Fibroblast of upper back skin (primary cell): ENCODE measurements at places on chromosomes 2 and 18.
A peak's percentile ranks its signal among the peaks of the same experiment; 100 is the strongest.

- no peak for DNase-seq
These were observed 527.6 kb upstream of the ID2 start for GRCh38 chr2:8154270-8154669.

- DNase-seq, result no peak
These were observed 71.9 kb downstream of the SOX11 start for GRCh38 chr2:5764041-5764440.

GRCh38 chr2:1621041-1621440 lies 123.3 kb downstream of the PXDN start:
- DNase-seq, result no peak

DNA sequence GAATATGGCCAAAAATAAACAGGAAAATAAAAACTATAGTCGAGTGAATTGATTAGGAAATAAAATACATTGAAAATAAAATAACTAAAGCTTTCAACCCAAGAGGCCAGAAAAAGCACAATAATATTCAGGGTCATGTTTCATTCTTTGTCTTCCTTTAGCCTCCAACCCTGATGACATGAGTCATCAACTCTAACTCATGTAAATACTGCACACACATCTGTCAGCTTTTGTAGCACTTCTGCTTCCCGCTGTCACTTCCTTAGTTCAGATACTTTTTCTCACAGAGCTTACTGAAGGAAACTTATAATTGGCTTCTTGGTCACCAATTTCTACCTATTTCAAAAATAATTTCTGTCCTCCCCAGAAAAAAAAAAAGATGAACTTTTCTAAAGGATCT lies 112.8 kb downstream of the UPP2 start:
- no peak for DNase-seq

- no peak for DNase-seq
These were observed 218.0 kb downstream of the LDLRAD4 start for GRCh38 chr18:13436576-13436975.

- no peak for DNase-seq
These were observed 215.2 kb upstream of the CRIM1 start for GRCh38 chr2:36140391-36140790.

GRCh38 chr2:28413899-28414295 lies 21.2 kb downstream of the FOSL2 start:
- no peak for DNase-seq

DNA sequence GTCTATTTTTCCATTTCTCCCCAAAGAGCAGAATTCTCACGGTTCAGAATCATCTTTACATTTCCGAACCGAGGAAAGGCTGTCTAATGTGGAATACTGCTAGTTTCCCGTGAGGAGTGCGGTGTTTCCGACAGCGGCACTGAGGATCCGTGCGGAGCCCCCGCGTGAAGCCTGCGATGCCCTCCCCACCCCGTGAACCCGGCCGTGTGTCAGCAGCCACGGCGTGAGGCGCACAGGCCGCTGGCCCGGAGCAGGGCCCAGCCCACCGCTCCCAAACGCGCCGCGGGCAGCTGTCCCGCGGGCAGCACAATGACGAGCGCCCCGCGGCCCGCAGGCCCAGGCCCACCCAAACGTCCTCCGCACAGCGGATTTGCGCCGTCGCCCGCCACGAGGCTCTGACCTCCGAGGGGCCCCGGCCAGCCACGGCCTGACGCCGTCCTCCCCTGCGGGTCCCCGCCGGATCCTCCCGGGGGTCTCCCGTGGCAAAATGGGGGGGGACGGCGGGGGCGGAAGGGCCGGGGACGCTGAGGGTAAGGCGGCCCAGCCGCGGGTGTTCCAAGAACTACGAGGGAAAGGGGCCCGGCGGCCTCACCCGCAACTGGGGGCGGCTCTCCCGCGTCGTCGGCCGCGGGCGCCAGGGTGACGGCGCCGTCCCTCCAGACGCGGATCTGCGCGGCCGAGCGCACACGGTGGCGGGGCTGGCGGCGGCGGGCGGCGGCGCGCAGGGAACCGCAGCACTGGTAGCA lies 796 bp downstream of the SPIRE1 start:
- no peak for DNase-seq

GRCh38 chr18:77648411-77648810 lies 398.8 kb downstream of the GALR1 start:
- DNase-seq, result no peak

DNA sequence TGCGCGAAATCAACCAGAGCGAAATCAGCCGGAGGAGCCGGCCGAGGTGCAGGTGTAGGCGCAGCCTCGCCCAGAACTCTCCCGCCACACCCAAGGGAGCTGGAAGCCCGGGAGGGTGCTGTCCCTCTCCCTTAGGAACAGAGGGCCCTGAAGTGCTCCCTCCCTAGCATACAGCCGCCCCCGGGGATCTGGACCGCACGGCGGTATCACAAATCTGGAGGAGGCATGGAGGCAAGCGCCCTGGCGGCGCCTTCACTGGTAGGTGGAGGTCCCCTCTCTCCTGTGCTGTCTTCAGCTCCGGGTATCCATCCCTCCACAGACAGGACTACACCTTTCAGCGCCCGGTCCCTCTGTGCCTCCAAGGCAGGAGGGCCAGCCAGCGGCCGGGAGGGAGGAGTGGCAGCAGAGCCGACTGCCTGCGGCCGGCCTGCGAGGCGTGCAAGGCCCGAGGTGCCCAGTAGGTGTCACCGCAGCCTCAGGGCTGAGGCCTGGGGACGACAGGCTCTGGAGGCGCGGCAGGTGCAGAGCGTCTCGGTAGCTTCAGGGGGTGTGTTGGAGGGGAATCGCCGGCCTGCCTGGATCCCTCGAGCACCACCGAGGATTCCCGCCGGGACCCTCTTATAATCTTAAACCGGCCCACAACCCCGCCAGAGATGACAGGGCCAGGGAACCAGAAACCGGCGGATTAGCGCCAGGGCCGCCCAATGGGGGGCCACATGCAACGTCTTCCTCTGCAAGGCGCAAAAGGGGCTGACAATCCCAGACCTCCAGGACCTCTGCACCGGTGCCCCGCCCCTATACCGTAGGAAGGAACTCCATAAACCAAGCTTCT lies 2.8 kb downstream of the IHH start:
- DNase-seq, result peak; percentile 47

DNA sequence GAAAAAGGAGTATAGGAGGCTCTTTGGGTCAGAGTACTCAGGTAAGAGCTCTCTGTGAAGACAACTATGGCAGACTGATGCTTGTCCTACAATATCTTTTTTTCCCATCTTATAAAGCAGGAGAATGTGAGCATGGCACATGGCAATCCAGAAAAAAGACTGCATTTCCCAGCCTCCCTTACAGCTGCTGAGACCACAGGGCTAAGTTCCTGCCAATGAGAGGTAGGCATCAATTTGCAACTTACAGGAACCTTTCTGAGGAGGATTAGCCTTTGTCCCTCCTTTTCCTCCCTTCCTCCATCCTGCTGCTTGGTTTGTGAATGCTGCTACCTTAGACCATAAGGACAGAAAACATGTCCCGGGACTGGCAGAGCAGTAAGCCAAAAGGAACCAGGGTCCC lies 37.8 kb upstream of the ST8SIA5 start:
- DNase-seq, result no peak

- no peak for DNase-seq
These were observed 21.6 kb upstream of the AGFG1 start for GRCh38 chr2:227450311-227450841.

- DNase-seq, result no peak
These were observed 1139.6 kb upstream of the FAM98A start for GRCh38 chr2:34738691-34739090.

DNA sequence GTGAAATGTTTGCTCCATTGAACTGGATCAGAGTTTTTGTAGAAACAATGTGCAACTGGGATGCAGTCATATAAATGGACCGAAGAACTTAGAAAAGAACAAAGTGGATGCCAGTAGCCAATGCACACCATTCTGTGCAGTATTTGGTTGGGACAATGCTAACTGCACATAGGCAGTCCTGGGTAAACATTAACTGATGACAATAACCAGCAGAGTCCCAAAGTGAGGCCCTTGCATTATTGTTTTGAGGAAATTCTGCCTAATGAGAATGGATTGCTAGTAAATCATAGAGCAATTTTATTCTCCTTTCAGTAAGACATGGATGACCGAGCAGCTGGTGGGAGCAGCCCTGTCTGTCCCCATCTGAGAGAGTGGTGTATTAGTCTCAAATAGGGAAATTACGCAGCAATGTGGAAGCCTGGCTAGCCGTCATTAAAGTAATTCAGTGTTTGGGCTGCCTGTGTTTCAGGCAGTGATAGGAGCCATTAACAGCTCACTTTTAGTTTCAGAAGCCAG lies 94.9 kb downstream of the KCTD1 start:
- DNase-seq, result no peak

GRCh38 chr2:15365411-15365810 lies 195.7 kb downstream of the NBAS start:
- no peak for DNase-seq

DNA sequence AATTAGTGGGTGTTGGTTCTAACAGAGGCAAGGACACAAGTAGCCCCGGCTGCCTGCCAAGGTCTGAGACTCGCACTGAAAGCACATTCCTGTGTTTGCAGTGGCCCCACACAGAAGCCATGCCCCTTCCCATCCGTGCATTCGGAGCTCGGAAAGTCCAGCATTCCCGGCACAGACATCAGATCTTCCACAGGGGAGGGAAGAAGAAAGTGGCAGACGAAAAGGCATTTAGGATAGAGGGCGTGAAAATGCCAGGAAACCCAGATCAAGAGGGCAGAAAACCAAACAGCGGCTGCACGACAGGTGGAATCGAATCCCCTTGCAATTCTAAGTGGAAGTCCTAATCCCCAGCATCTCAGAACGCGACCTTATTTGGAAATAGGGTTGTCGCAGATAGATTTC lies 105.5 kb upstream of the ASB18 start:
- no peak for DNase-seq

- DNase-seq, result peak; percentile 34
These were observed at the start of gene SLC9A4 for GRCh38 chr2:102473020-102473419. Gene SLC9A4 (plus strand): TSS chr2:102473226. CDS start chr2:102473760, 534 bp downstream.

- DNase-seq, result no peak
These were observed 314.6 kb upstream of the KYNU start for GRCh38 chr2:142562900-142563299.

GRCh38 chr2:215885536-215885935 lies 127.8 kb downstream of the MREG start:
- DNase-seq, result peak; percentile 79

GRCh38 chr2:164456619-164457018 lies 164.7 kb downstream of the GRB14 start:
- DNase-seq, result peak; percentile 43

DNA sequence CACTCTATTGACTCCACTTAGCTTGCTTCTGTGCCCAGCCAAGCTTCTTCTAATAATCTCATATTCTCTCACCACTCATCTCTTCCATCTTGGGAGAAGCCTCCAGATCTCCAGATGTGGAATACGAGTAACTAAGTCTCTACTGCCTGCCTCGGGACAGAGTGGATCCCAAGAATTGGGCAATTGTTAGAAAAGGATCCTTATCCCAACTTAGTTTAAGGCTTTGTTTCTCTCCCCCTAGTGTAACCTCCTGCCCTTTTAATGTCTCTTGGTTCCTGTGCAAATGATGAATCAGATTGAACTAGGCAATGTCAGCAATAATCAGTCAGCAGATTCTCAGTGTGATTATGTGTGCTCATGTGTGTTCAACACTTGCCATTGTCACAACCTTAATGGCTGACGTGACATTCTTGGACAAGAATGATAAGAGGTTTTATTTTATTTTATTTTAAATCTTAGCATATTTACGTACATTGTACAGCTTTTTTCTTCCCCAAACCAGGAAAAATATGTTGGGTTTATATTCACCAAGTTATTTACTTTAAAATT lies 59.7 kb downstream of the MYO3B start:
- DNase-seq, result no peak

- DNase-seq, result peak; percentile 54
These were observed 90.4 kb upstream of the SLC35G4 start for GRCh38 chr18:11518788-11519685.

- DNase-seq, result no peak
These were observed 47.0 kb upstream of the RALBP1 start for GRCh38 chr18:9428301-9428706.

GRCh38 chr2:171718720-171719119 lies 31.5 kb downstream of the DYNC1I2 start:
- no peak for DNase-seq

GRCh38 chr2:71457123-71457915 lies 4.0 kb downstream of the DYSF start:
- no peak for DNase-seq

- DNase-seq, result peak; percentile 89
These were observed 185.6 kb upstream of the COL3A1 start for GRCh38 chr2:188788621-188789020.

GRCh38 chr2:134098321-134098720 lies 155.6 kb upstream of the MGAT5 start:
- DNase-seq, result no peak

- no peak for DNase-seq
These were observed 142.4 kb downstream of the CCBE1 start for GRCh38 chr18:59554796-59555335.

GRCh38 chr2:216583606-216584005 lies 49.6 kb upstream of the IGFBP2 start:
- DNase-seq, result no peak

DNA sequence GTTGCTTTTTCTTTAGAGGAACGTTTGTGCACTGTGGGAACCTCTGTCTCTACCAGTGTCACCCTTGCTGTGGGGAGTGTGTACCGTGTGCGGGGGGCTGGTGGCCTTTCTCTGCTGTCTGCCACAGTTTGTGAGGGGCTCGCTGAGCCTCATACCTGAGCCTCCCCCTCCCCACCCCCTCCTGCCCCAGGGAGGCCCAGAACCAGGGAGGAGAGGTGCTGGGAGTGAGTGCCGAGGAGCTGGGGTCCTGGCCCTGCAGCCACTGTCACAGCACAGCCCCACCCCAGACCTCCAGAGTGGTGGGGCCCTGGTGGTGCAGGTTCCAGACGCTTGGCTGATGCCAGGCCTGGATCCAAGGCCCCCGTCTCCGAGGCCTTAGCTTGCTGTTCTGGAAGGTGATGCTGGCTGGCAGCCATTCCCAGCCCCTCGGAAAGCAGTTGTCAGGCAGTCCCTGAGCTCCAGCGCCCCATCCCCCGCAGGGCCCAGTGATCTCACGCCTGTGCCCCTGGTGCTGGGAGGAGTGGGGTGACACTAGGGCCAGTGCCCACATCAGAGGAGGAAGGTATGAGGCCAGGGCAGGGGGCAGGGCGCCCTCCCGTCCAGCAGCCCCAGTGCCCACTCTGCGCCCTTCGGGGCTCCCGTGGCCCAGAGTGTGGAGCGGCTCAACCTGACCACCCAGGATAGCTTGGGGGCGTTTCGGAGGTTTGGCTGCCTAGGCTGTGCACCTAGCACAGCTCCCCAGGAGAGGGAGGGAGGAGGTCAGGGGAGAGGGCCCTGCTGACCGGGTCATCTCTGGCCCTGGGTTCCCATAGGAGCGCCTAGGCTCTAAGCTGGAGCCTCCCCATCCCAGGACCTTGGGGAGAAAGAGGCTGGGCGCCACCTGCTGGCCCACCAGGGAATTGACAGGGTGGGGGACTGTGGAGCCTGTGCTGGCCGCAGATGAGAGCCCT lies 53.0 kb upstream of the ALPP start:
- peak; percentile 10 for DNase-seq

DNA sequence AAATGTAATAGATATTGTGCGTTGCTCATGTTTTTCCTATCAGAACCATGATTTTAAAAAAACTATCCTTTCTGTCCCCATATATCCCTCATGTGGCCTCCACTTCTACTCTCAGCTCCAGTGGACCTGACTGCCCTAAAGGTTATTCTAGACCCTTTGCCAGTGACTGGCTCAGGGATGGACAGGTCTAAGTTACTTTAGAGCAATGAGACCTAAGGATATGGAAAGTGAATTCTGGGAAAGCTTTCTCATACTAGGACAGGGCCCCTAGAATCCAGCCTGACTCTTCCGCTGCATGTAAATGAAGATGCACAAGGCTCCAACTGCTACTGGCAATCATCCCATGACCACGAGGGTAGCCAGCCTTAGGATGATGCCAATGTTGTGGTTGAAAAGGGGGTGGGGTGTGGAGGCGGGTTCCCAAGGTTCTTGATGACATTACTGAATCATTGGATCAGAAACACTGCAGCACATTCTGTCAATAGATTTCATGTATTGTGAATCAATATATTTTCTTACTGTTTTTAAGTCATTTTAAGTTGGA lies 21.3 kb downstream of the C2orf69 start:
- peak; percentile 29 for DNase-seq
